ENCODE measurements at places on chromosomes 5 and 9.

GRCh38 chr9:25453875-25454274 is 224.4 kb downstream of the TUSC1 start:
- peak; percentile 13 for DNase-seq

- peak; percentile 60 for DNase-seq
Measured at GRCh38 chr5:150147670-150148069, 8.0 kb downstream of the PDGFRB start.

GRCh38 chr5:96638561-96638960 is 23.6 kb upstream of the CAST start:
- no peak for DNase-seq

- no peak for DNase-seq
Measured at GRCh38 chr5:94810281-94810680, 191.8 kb downstream of the SLF1 start.

DNA sequence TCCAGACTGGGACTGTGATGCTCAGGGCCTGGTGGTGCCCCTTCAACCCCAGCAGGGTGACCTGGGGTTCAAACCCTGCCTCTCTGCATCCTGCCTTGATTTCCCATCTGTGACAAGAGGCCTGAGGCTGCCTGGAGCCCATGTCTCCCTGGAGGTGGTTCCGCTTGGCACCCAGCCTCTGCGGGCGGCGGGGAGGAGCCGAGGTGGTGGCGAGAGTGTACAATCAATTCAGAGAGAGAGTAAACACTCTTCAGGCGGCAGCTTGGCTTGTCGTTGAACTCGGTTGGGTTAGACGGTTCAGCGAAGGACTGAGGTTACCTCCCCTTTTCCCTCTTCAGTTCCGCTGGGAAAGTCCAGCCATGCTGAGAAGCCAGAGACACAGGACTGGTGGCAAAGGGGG is 39.3 kb downstream of the NTNG2 start:
- no peak for DNase-seq

GRCh38 chr5:117604845-117605244 is 1030.2 kb upstream of the SEMA6A start:
- no peak for DNase-seq

DNA sequence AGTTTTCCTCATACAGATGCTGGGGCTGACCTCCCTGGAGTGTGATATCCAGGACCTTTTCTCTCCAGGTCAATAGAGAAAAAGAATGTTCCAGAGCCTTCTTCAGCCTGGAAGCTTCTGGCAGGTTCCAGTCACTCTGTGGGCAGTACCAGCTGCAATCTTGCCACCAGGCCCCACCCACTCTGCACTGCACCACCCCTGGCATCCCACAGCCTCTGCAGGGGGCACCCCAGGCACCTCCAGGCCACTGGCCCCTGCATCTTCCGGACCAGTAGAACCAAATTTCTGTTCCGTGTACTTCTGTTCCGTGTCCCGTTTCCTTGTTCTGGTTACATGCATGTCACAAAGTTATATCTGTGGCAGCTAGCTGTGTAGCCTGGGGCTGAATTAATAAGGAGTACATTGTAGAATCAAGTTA is 83.3 kb upstream of the ZBTB43 start:
- DNase-seq = no peak

DNA sequence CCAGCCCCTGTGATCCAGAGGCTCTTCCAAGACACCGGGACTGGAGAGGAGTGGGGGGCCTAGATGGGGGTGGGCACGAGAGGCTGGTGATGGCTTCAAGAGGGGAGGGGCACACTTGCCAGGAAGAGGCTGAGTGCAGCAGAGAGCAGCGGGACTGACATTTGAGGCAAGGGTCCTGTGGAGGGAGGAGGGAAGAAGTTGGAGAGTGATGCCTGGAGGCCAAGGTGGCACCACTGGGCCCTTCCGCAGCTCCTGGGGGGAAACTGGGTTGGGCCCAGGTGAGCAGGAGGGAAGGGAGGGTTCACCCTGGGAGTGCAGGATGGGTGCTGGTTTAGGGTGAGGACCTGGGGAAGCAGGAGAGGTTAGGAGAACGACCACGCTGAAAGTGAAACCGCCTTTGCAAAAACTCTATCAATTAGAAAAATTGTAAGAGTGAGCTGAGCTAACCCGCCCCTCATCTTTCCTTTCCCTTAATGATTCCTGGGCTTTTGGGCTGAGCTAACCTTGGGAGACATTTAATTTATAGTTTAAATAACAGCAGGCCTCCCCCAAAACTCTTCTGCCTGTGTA is 26.2 kb downstream of the ABO start:
- no peak for DNase-seq

DNA sequence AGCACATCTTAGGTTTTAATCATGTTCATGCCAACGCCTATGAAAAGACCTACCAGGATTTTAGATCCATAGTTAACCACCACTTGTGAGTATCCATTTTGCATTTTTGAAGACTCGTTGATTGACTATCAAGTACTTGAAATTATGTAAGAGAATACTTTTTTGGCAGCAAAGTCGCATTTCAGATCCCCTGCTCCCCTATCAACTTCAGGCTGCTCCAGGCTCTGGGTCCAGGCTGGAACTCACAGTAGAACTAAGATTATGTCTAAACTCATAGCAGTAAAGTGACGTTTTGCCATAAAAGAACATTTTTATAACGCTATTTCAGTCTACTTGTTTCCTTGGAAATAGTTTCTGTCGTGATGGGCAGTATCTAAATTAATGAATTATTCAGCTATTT is 267.7 kb downstream of the FANCC start:
- no peak for DNase-seq

Measured in brain (organoid and tissue), 16 donors.